Motor neuron (in vitro differentiated cells): ENCODE measurements at places on chromosomes 11 and 22.
A peak's percentile ranks its signal among the peaks of the same experiment; 100 is the strongest.

DNA sequence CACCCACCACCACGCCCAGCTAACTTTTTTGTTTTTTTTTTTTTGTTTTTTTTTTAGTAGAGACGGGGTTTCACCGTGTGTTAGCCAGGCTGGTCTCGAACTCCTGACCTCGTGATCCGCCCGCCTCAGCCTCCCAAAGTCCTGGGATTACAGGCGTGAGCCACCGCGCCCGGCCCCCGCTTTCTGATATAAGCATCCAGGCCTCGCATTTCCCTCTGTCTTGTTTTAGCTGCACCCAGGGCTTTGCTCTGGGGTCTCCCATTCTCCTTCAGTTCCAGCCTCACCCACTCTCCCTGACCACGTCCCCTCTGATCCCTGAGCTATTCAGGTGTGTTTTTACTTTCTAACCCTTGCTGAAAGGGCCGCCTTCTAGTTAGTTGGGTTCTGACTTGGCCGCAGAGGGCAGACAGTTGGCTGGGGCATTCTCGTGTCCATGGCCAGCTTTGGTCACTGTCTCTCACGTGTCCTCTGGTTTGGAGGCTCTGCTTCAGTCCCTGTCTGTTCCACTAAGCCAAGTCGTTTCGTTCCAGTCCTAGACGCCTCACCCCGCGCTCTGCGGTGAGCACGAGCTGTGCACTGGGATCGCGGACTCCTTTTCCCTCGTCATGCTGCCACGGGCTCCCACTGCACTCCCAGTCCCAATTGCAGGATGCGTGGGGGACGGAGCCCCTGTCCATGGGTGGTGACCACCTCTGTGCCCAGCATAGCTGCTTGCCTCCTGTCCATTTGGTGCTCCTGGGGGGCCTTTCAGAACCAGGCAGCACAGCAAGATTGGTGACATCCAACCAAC is 6.0 kb upstream of the TNNT3 start:
- ATAC-seq, result no peak

DNA sequence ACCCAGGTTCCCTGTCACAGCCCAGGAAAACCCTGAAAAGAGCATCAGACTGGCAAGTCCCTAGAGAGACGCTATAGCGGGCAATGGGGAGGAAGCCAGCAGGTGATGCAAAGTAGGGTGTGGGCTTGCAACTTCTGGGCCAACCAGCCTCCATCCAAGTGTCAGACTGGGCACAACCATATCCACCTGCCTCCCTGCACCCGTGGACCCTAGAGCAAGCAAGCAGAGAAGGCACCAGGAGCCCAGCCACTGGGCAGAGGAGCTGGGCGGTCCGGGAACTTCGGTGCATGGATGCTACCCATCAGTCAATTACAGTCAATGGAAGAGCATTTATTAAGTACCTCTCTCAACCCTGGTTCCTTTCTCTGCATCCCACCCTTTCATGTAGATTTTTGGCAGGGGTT is 2.8 kb downstream of the NECTIN1 start:
- no peak for ATAC-seq

- ATAC-seq, result peak; percentile 4
Measured at GRCh38 chr11:65852508-65853245, 5.3 kb downstream of the CFL1 start.

GRCh38 chr22:36550701-36551495 is 21.9 kb upstream of the EIF3D start:
- ATAC-seq, result peak; percentile 48

GRCh38 chr11:78187366-78188285 is 800 bp downstream of the KCTD21 start:
- peak; percentile 36 for ATAC-seq

DNA sequence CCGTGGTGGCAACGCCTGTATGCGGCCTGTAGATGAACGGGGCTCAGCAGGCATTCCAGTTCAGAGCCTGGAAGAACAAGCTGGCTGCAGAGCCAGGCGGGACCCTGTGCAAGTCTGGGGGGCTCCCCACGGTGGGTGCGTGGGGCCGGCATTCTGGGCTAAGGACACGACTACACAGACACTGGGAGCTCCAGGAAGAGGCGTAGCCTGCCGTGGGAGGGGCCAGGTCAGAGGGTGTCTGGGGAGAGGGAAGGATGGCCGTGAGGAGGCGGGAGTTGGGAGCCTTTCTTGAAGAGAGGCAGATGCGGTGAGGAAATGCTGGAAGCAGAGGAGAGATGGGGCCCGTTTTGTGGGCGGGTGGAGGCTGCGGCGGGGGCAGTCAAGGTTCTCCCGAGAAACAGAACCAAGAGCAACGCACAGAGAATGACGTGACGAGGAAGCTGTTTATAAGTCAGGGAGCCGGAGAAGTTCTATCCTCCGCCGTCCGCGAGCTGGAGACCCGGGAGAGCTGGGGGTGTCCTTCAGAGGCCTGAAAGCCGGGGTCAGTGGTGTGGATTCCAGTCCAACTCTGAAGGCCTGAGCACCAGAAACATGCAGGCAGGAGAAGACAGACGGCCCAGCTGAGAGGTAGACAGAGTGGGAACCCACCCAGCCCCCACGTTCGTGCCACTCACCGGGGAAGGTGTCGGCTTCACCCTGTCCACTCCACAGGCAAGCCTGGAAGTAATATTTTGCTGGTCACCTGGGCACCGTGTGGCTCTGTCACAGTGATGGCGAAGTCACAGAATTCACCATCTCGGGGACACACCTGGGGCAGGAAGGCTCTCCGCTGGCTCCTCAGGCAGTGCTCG is 529.6 kb downstream of the BRD1 start:
- ATAC-seq, result no peak

GRCh38 chr22:45328822-45329529 is 19.2 kb downstream of the FAM118A start:
- peak; percentile 27 for ATAC-seq
